Activated T-cell treated with anti-CD3 and anti-CD28 coated beads, Interleukin-2, amount 50 U/mL, for 72 hours (primary cell): ENCODE measurements at places on chromosomes 2 and 18.

DNA sequence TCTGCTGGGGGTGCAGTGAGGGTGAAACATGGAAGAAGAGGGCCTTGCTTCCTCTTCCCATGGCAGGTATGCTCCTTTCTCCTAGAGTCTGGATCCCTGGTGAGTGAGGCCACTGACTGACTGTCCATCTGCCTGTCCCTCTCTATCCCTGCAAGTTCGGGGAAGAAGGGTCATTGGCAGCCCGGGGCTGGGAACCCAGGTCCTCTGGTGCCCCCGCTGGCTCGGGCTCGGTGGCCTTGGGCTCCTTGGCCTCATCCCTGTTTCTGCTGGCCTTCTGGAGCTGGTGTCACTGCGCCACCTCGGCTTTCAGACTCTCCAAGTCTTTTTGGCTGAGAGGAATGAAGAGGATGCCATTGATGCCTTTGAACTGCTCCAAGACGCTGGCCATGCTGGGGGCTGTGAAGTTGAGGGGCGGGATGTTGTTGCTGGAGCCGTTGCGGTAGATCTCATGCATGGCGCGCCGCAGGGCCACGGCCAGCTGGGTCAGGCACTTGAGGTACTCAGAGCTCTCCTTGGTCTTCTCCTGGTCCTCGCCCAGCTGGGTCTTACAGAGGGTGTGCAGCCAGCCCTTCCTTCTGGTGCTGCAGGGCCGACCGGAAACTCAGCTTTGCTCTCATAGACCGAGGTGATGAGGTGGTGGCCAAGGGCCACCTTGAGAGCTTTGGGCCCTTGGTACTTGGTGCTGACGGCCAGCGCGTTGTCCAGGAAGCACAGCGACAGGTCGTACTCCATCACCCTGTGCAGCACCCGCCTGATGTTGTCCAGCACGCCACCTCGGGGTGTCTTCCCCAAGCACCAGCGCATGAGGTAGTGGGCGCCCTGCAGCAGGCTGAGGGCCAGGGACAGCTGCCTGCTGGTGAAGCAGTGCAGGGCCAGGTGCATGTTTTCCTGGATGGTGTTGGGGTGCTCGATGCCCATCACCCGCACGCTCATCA, 6.3 kb downstream of the MEP1B start:
- DNase-seq = no peak

- no peak for DNase-seq
These were observed 9.2 kb upstream of the WDR33 start for GRCh38 chr2:127820080-127820668.

DNA sequence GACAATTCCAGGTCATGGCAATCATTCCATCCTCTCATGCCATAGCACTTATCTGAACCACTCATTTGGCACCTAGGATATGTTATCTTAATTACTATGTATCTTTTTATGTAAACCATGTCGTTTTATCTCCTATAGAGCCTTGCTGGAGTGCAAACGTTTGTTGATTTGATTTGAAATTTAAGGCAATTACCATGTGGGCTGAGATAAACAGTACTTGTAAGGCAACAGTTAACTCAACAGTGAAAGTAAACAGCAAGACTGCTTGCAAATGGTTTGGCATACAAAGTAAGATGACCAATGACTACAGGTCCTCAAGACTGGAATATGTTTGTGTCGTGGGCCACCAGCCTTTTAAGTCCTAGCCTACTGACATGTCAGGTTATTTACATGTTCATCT, 133.7 kb upstream of the ZFP36L2 start:
- no peak for DNase-seq

- DNase-seq = peak; percentile 63
These were observed 10.7 kb upstream of the CD226 start for GRCh38 chr18:69958422-69958821.

DNA sequence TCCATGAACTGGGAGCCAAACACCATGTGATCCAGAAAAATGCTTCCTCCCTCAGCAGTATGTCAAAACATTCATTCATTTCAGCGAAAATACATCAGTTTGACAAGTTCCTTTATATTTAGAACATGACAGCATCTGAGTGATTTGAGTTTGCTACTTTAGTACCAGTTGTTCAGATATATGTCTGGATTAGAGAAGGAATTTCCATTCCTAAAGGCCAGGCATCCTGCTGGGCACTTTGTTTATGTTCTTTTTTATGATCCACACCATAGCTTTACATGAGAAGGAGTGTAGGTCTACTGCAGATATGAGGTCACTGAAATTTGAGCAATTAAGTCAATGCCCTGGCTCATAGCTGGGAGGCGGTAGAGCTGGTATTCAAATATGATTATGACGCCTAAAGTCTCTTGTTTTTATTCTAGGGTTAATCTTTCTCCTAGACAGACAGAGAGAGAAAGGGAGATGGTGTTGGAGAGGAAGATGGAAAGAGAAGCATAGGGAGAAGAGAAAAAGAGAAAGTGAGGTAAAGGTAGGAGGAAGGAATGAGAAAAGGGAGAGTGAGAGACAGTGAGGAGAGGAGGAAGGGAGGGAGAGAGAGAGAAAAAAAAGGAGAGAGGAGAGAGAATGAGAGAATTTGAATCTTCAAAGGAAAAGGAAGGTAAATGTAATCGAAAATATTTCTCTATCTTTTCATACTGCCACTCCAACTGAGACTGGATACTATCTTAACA, 839.5 kb upstream of the FANCL start:
- DNase-seq = no peak

- DNase-seq = no peak
These were observed 951.3 kb downstream of the TSN start for GRCh38 chr2:122706757-122707223.

DNA sequence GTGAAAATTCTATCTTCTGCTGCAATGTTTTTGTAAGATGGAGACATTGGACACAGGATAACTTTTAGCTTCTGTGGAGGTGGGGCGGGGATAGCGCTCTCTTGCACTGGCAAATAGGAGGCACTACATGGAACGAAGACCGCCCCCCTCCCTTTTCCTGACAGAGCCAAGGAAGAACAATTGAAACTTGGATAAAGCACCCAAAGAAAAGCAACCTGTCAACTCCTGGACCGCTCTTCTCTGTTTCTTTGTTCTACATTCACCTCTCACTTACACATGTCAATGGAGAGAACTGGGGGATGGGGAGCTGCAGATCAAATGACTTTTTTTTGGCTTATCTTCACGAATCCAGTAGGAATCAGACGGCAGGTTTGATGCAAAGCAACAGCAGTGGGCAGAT, 126.3 kb upstream of the CHAC2 start:
- no peak for DNase-seq

DNA sequence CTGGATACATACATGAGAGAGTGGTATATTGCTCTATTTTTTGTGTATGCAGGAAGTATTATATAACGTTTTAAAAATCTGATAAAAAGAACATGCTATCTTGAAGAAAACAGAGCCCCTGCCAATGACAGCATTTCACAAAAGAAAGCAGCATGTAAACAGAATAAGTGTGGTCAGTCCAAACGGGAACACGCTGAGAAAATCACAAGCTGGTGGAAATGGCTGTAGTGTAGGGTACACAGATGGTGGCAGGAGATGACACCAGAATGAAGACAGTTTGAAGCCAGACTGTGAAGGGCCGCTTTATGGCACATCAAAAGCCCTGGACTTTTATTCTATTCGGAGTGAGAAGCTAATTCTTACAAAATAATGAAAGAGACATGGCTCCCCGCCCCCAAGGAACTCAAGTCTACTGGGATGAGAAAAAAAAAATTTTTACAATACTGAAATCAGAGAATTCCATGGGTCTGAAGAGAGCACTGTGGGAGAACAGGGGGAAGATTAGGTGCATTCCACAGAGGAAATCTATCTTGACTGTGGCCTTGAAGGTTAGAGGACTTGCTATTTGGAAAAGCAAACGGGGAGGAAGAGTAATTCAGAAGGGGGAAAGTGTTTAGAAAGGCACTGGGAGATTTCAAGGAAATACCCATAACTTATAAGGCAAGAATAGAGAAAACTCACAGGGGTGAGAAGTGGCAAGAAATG, 217.7 kb upstream of the SMAD7 start:
- no peak for DNase-seq

DNA sequence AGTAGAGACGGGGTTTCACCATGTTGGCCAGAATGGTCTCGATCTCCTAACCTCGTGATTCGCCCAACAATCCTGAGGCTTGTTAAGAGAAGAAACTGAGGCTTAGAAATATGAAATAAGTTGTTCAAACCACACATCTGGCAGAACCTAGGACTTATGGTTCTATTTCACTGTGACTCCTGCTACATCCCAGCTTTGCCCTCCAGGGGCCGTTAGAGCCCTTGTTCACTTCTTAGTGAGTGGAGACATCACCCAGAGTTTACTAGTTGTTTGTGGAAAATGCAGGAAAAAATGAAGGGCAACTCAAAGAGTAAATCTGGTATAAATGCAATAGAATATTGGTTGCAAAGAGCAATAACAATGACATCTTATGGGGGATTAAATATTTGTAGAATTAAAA, 43.9 kb downstream of the MARCHF4 start:
- no peak for DNase-seq

- no peak for DNase-seq
These were observed 90.0 kb downstream of the MAP3K20 start for GRCh38 chr2:173165443-173166238.

GRCh38 chr18:44025421-44025820, 655.3 kb upstream of the SETBP1 start:
- no peak for DNase-seq

- no peak for DNase-seq
These were observed 86.1 kb downstream of the ACVR1 start for GRCh38 chr2:157789933-157790511.

DNA sequence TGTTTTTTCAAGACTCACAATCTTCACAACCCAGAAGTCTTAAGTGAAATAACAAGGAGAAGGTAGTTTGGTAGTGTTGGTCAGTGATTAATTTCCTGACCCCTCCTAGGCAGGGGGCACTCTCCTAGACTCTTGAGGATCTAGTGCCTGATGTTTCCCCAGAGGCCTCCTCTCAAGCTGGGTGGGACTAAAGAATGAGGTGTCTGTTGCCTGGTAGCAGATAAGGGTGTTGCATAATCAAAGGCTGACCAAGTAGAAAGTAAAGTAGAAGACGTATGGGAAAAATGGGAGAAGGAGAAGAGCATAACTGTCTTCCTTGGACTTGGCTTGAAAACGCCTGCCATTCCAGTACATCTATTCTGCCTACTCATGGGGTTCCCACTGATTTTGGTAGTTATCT, 37.8 kb downstream of the VIT start:
- DNase-seq = no peak

- no peak for DNase-seq
These were observed 142.8 kb upstream of the LMAN1 start for GRCh38 chr18:59501920-59502273.

- no peak for DNase-seq
These were observed 13.6 kb downstream of the TCF23 start for GRCh38 chr2:27162151-27163121.

- DNase-seq = no peak
These were observed 17.6 kb downstream of the KCNK3 start for GRCh38 chr2:26710145-26710544.

- no peak for DNase-seq
These were observed 108.5 kb downstream of the CTAGE1 start for GRCh38 chr18:22309191-22309590.

- no peak for DNase-seq
These were observed 202.7 kb downstream of the CYRIA start for GRCh38 chr2:16462958-16463357.

- no peak for DNase-seq
These were observed 185.1 kb downstream of the TCF4 start for GRCh38 chr18:55402731-55403405.

DNA sequence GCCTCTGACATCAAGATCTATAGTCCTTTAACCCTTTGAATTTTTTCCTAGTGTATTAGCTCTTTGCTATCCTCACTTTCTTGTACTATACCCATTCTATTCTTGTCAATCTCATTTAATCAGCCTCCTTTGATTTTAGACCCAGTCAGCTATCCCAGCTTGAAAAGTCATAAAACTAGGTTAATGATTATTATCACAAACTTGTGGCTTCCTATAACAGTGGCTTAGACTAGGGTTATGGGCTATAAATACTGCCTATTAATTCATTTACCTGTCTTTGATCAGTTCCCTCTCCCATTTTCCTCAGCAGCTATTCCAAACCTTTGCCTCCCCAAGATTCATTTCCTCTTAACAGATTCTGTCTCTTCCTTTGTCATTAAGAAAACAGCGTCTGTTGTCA, 174.8 kb downstream of the UBR3 start:
- no peak for DNase-seq

- DNase-seq = no peak
These were observed 18.0 kb downstream of the MEIS1 start for GRCh38 chr2:66452917-66453316.

DNA sequence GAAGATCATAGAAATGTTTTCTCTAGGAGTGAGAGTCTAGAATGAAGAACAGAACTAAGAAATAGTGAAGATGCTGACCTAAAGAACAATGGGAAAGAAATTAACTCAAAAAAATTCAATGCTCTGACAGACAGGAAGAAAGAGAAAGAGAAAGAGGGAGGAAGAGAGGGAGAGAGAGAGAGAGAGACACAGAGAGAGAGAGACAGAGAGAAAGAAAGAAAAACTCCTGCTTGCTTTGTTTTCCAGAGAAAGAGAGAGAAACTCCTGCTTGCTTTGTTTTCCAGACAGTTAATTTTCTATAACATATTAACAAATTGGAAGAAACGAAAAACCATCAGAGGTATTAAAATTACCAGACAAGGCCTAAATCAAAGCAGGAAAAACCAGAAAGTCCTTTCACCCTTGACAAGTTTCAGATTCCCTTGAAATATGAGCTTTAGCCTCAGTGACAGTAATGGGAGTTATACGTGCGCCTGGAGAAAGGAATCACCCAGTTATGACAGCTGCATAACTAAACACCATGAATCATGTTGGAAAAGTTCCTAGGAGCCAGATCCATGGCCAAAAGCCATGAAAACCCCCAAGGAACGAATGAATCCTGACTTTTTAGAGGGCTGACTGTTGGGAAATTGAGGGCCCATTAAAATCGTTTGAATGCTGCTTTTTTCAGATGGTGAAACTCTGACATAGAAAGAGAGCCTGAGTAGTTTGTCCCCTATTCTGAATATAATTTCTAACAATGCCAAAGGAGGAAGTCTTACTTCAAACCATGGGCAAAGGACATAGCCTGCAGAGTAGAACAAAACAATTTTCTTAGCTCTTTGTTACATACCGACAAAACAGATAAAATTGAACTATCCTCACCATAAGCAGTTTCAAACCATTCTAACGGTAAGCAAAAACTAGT, 228.6 kb upstream of the CHST9 start:
- no peak for DNase-seq

DNA sequence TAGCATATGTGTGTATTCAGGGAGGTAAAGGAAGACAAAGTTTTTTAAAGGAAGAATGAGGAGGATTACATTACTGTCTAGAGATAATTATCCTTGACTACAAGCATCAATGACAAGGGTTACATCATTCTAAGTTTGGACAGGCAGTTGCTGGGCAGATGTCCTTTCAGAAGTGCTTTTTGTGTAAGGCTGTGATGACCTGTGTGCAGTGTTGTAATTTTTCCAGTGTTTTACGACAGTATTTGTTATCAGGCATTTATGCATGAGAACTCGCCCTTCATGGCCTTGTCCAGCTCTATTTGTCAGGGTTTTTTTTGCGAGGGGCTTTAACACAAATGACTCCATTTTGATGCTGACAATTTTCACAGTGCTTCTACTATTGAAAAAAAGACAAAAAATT, 658.3 kb upstream of the NXPH2 start:
- DNase-seq = no peak
